ENCODE measurements at places on chromosomes 1 and 21.

DNA sequence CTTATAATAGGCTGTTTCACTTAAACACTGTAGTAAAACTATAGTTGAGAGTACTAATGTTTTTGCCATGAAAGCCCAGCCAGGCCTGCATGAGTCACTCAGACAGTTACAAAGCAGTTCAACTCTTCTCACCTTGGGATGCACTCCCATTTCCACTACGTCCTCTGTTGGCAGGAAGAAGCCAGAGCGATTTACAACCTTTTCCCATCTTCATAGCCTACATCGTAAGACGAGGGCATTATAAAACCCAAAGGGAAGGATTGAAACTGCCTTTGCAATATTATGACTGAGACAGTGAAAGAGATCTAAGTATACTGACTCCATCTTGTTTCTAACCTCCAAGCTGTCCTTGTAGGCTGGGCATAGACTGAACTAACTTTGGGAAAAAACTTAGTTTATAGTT is 71.8 kb upstream of the CSF1 start:
- DNase-seq, result no peak

GRCh38 chr1:3658231-3658615 is 5.9 kb downstream of the TP73 start:
- no peak for DNase-seq

- peak; percentile 33 for DNase-seq
Observed at GRCh38 chr1:197521118-197521739, 253.2 kb downstream of the CRB1 start.

- no peak for DNase-seq
Observed at GRCh38 chr1:87403061-87403820, 74.6 kb downstream of the LMO4 start.

GRCh38 chr1:19824541-19824940 is 9.5 kb upstream of the RNF186 start:
- no peak for DNase-seq

- no peak for DNase-seq
Observed at GRCh38 chr1:9599741-9600140, 11.0 kb downstream of the TMEM201 start.

DNA sequence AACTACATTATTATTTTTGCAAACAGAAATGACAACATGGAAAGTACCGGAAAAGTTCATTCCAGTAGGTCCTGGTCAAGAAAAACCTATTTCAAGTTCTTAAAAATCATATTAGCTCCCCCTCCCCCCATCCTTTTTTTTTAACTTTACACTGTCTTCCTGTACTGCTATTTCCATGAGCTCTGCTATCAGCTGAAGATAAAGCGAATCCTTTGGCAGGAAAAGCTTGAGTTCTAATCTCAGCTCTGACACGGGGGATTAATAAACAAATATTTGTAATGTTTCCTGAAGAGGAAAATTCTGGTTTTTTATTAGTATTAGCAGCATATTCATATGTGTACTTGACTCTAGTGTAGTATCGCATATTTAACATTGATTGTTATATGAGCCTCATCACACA is 190.7 kb upstream of the ESRRG start:
- no peak for DNase-seq

- peak; percentile 43 for DNase-seq
Observed at GRCh38 chr1:205689479-205689878, 9.2 kb upstream of the SLC45A3 start.

DNA sequence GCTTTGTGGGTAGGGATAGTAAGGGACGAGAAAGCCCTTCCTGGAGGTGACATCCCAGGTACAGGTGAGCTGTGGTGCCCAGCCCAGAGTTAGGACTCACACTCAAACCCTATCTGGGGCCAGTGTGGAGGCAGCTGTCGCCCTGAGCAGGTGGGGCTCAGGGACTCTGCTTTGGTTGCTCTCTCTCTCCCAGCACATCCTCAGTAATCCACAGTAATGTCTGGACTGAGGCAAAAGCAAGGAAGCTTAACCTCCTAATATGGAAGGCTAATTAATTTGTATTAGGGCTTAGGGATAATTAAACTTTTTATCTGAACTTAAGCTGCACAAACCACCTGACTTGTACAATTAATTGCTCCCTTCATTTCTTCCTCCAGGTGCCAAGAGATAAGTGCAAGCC is 38.2 kb downstream of the DDX20 start:
- DNase-seq, result no peak

DNA sequence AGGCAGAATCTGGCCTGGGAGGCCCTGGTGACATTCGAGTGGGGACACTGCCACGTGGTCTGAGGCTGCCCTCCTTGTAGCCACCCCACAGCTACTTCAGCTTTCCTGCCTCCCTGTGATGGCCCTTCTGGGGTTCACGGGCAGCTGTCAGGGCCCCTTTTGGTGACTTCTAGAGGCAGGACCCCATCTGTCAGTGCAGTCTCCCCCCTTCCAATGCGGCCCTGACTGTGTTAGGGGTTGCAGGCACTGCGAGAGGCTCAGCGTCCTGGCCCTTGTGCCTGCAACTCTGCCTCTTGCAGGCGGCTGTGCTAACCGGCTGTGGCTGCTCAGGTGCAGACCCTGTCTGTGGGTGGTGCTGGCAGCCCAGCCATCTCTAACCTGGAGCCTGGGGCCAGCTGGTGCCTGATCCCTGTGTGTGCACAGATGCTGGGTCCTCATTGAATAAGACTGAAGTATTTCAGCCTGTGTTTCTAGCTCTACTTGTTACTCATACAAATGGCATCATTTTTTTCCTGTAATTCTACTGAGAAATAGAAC is 62.2 kb downstream of the S100B start:
- no peak for DNase-seq

Data from iPS-NIHi11 (cell line).